Aorta (tissue), 5 donors: ENCODE measurements at places on chromosomes 4 and X. TPM values are rescaled to one million over a fixed set of nuclear protein-coding genes. Genes with fewer than 3 reads are reported as not detected.

DNA sequence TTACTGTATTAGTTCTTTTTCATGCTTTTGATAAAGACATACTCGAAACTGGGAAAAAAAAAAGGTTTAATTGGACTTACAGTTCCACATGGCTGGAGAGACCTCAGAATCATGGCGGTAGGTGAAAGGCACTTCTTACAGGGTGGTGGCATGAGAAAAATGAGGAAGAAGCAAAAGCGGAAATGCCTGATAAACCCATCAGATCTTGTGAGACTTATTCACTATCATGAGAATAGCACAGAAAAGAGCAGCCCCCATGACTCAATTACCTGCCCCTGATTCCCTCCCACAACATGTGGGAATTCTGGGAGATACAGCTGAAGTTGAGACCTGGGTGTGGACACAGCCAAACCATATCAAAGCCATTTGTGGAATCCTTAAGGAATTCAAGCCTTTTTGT is 1238.9 kb downstream of the ADGRL3 start:
- H3K4me1 ChIP-seq = peaks cover 2% of the 10 kb centered on the region
- H3K36me3 ChIP-seq = no peaks in the 10 kb centered on the region
- H3K4me3 ChIP-seq = no peak overlapping the region
- DNase-seq = no peak

The FDCSP gene
- not detected for total RNA-seq

DNA sequence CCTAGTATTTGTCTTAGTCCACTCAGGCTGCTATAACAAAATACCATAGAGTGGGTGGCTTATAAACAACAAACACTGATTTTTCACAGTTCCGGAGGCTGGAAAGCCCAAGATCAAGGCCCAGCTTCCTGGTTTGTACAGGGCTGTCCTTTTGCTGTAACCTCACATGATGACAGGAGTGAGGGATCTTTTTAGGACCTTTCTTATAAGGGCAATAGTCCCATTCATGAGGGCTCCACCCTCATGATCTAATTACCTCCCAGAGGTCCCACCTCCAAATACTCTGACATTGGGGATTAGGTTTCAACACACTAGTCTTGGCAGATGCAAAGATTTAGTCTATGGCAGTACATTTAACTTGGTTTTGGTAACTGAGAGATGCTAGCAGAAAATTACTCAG is 20.9 kb downstream of the GPAT3 start:
- no peak for DNase-seq
- H3K27me3 ChIP-seq = no peaks in the 10 kb centered on the region
- no peak overlapping the region for H3K27ac ChIP-seq
- H3K36me3 ChIP-seq = no peaks in the 10 kb centered on the region

DNA sequence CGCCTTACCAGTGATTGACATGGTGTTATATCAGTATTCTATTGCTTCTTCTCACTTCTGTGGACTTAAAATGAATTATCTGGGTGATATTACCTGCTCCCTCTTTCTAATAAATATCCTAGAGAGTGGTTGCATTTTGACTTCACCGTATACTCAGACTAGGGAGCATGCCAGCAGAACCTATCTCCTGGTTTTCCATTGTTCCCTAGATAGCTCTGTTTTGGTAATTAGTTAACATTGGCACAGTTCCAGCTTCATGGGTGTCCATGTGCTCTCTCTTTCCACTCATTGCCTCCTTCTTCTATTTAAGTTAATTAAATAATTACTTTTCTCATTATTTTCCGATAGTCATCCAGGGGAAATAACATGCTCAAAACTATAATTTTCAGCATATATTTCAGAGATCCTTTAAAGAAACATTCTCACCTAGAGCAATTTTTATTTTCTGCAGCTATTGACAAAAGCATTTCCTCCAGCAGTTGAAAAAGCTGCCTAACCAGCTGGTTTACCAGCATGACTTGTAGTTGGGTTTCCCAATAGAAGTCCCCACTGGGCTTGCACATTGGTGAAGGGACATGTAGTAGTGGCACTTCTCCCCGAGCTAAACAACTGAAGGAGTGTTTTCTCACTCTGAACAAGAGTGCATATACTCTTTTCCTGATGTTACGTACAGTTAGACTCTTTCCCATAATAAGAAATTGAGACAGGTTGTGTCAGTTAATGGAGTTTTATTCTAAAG is 27.9 kb upstream of the PAPSS1 start:
- no peaks in the 10 kb centered on the region for H3K4me1 ChIP-seq
- H3K4me3 ChIP-seq = no peak overlapping the region
- DNase-seq = no peak
- no peaks in the 10 kb centered on the region for H3K27me3 ChIP-seq

- no peak overlapping the region for H3K27ac ChIP-seq
- no peak overlapping the region for H3K4me3 ChIP-seq
- no peak for DNase-seq
- H3K4me1 ChIP-seq = no peaks in the 10 kb centered on the region
- H3K36me3 ChIP-seq = no peaks in the 10 kb centered on the region
These were observed 17.6 kb upstream of the WAS start for GRCh38 chrX:48665991-48666390.

DNA sequence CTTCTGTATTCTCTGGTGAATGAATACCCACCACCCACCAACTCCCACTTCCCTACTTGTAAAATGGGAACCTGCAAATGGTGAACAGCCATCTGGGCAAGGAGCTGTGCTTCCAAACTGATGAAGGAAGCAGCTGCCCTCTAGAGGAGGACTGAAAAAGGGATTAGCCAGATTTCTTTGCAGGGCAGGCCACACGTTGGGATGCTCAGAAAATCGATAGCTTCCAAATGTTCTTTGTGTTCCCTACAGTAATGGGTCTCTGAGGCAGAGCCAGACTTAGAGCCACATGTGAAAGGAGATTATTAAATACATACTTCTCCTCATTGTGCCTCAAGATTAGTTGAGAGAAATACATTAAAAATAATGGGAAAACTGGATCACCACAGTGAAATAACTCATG is 39.3 kb upstream of the LPAR4 start:
- no peaks in the 10 kb centered on the region for H3K36me3 ChIP-seq
- H3K4me3 ChIP-seq = no peak overlapping the region
- DNase-seq = no peak
- H3K4me1 ChIP-seq = no peaks in the 10 kb centered on the region
- no peak overlapping the region for H3K27ac ChIP-seq
- no peaks in the 10 kb centered on the region for H3K27me3 ChIP-seq

DNA sequence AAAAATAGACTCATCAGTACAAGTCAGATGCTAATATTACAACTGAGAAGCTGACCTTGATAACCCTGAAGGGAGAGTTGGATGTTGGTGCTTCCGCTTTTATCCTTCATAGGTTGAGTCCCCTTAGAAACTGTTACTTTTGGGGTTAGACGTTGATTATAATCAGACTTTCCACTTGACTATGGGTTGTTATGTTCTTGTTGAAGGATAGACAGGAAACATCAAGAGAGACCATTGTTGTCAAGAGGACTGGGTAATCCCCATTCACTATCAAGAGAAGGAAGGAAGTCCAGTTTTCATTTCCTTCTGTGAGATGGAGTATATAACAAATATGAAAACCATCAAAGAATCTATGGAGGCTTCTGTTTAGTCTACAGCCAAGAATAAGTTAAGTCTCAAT is 229.9 kb upstream of the AFF2 start:
- no peak for DNase-seq
- H3K36me3 ChIP-seq = no peaks in the 10 kb centered on the region
- H3K4me3 ChIP-seq = no peak overlapping the region
- no peaks in the 10 kb centered on the region for H3K4me1 ChIP-seq

GRCh38 chr4:166802346-166802745 is 431.9 kb downstream of the SPOCK3 start:
- H3K4me3 ChIP-seq = no peak overlapping the region
- H3K27me3 ChIP-seq = no peaks in the 10 kb centered on the region
- no peak overlapping the region for H3K27ac ChIP-seq
- H3K4me1 ChIP-seq = no peaks in the 10 kb centered on the region

- H3K4me1 ChIP-seq = no peaks in the 10 kb centered on the region
- no peak for DNase-seq
- no peak overlapping the region for H3K27ac ChIP-seq
- H3K4me3 ChIP-seq = no peak overlapping the region
- no peaks in the 10 kb centered on the region for H3K36me3 ChIP-seq
- no peaks in the 10 kb centered on the region for H3K27me3 ChIP-seq
These were observed 26.8 kb upstream of the AREG start for GRCh38 chr4:74418063-74418670.

DNA sequence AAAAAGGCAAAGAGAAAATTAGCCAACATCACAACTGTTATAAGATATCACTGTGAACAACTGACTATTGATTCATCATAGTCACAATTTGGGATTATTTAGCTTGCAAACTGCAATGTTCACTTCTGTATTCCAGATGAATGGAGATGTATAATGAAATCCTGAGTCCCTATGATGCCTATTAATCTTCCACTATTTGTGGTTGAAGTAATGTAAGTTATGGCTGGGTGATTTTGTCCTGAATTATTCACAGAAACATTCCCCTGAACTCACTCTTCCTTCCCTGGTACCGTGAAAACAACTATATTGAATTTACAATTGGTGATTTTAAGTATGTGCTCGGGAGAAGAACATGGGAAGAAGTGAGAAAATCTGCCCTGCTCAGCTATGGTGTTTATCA is 50.8 kb upstream of the NPFFR2 start:
- DNase-seq = no peak
- H3K27me3 ChIP-seq = no peaks in the 10 kb centered on the region
- no peak overlapping the region for H3K27ac ChIP-seq
- H3K4me1 ChIP-seq = no peaks in the 10 kb centered on the region
- H3K4me3 ChIP-seq = no peak overlapping the region
- H3K36me3 ChIP-seq = no peaks in the 10 kb centered on the region

DNA sequence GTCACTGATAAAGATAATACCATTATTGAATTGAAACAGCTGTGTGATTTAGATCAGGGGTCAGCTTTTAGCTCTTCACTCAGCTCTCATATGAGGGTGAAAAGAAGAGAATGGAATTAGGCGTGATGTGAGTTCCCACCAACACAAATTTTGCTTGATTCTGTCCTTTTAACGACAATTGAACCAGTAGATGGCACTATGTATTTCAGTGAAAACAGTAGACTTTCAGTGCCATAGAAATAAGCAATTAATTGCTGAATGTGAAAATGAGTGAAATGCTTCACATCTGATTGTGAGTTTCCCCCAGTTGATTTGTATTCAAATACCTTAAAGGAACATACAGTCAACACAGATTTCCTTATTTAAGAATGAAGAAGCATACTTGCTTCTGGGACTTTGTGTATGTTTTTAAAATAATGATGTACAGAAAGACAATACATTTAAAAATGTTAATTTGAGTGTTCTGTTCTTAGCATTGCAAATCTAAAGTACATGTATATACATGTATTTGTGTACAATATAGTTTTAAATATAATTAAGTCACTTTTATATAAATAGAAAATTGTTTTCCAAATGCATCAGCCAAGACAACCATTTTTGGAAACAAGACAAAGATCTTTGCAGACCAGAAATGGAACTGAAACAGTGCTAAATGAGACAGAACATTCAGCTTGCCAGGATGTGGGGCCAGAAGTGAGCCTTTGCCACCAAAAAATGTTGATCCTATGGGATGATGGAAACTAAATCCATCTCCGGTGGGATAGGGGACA is 178.8 kb downstream of the SNCA start:
- H3K36me3 ChIP-seq = no peaks in the 10 kb centered on the region
- DNase-seq = no peak
- H3K4me1 ChIP-seq = no peaks in the 10 kb centered on the region
- no peaks in the 10 kb centered on the region for H3K27me3 ChIP-seq

DNA sequence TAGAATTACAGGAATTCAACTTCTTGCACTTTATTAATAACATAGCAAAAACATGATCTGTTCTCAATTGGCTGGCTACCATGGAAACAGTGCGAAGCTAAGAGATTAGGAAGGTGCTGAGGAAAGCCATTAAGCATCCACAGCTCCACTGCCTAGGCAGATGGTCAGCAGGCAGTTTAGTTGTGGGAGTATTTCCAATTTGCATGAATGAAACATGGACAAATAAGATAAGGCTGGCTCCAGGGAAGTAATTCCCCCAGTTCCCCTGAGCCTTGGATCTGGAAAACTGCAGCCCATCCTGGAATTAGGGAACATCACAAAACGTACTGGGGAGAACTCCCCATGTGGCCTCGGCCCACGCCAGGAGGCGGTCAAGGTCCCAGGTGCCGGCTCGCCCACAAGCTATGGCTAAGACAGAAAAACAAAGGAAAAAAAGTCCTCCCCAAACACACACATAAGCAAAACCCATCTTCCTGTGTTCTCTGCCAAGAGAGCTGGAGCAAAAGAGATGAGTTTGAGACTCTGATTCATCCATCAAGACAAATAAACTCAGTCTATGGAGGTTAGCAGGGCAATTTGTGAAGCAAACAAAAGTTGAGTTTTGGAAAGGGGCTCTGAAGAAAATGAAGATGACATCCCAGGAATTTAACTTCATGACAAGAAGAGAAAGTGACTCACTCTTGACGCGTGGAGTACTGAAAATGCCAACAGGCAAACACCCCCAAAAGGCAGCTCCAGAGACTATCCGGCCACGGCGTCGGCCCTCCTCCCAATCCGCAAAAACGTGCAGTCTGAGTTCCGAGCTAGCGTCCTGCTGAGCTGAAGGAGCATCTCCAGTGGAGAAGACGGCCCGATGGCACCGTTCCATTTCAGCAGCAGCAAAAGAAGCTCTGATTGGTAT is 45.1 kb downstream of the IGFBP7 start:
- peak; percentile 85 for DNase-seq
- H3K27me3 ChIP-seq = no peaks in the 10 kb centered on the region
- H3K4me1 ChIP-seq = peaks cover 2% of the 10 kb centered on the region
- H3K36me3 ChIP-seq = no peaks in the 10 kb centered on the region
- H3K4me3 ChIP-seq = no peak overlapping the region
- peak overlapping the region; percentile 65 for H3K27ac ChIP-seq

The PDCL2 gene
- not detected for total RNA-seq

The PGAM4 gene
- not detected for total RNA-seq

The EMCN gene
- total RNA-seq = 26.5 TPM

The CNKSR2 gene
- total RNA-seq = 1.6 TPM

DNA sequence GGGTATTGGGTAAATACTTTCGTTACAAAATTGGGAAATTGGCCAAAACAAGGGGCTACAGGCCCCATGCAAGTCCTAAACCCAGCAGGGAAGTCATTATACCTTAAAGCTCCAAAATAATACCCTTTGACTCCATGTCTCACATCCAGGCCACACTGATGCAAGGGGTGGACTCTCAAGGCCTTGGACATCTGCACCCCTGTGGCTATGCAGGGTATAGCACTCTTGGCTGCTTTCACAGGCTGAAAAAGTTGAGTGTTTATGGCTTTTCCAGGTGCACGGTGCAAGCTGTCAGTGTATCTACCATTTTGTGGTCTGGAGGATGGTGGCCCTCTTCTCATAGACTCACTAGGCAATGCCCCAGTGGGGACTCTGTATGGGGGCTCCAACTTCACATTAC is 326.5 kb downstream of the TEX13C start:
- H3K27ac ChIP-seq = no peak overlapping the region
- no peaks in the 10 kb centered on the region for H3K4me1 ChIP-seq
- no peak for DNase-seq
- H3K36me3 ChIP-seq = no peaks in the 10 kb centered on the region
- H3K27me3 ChIP-seq = no peaks in the 10 kb centered on the region
- no peak overlapping the region for H3K4me3 ChIP-seq

The DCX gene
- 0.42 TPM for total RNA-seq

The SMAD1 gene
- total RNA-seq = 40.0 TPM

- no peaks in the 10 kb centered on the region for H3K36me3 ChIP-seq
- DNase-seq = no peak
- no peaks in the 10 kb centered on the region for H3K27me3 ChIP-seq
- H3K4me3 ChIP-seq = no peak overlapping the region
- no peaks in the 10 kb centered on the region for H3K4me1 ChIP-seq
These were observed 20.0 kb upstream of the LEF1 start for GRCh38 chr4:108188770-108189169.
